Activated CD4-positive, alpha-beta T cell treated with anti-CD3 and anti-CD28 coated beads, Interleukin-2, Interleukin-4, amounts not matched to agents 100 ng/mL and 50 ng/mL, durations not matched to agents 16 hours and 8 hours (primary cell): ENCODE measurements at places on chromosomes 11 and 22.

DNA sequence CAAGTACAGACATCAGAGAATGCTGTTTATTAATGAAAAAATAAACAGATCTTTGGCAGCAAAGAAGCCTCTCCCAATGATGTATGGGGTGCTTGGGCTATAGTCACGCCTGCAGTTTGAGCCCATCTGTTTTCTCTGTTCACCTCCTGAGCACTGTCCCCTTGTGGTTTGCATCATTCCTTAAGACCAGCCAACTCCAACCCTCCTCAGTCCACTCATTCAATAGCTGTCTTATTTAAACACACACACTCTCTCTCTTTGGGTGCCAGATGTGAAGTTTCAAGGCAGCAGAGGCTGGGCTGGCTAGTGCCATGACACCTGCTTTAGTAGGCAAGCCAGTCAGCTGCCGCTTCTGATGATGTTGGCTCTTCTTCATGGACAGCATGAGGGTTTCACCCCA is 58.1 kb downstream of the POLD3 start:
- DNase-seq = no peak

DNA sequence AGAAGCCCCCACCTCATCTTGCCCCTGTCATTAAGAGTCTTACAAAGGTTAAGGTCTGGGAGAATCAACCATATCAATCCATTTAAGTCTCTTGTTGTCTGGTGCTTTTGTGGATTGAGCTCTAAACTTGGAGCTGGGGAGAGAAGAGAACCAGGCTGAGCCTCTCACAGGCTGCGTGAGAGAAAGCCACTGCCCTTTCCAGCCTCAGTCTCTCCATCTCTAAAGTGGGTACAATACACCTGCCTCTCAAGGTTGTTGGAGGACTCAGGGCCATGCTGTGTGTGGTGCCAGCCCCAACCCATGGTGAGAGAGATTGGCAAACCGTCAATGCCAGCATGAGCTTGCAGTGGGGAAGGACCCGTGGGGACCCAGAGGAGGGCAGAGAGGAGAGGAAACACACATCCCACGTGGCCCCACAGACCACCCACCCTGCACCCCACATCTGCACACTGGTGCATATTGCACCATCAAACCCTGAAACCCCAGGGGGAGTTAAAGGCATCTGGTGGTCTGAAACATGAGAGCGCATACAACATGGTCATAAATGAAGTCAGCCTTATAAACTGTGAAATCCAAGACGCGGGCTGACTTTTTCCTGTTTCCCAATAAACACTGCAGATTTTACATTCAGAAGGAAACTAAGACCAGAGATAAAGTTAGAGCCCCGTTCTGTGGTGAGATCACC is 27.5 kb upstream of the FBLN1 start:
- no peak for DNase-seq

DNA sequence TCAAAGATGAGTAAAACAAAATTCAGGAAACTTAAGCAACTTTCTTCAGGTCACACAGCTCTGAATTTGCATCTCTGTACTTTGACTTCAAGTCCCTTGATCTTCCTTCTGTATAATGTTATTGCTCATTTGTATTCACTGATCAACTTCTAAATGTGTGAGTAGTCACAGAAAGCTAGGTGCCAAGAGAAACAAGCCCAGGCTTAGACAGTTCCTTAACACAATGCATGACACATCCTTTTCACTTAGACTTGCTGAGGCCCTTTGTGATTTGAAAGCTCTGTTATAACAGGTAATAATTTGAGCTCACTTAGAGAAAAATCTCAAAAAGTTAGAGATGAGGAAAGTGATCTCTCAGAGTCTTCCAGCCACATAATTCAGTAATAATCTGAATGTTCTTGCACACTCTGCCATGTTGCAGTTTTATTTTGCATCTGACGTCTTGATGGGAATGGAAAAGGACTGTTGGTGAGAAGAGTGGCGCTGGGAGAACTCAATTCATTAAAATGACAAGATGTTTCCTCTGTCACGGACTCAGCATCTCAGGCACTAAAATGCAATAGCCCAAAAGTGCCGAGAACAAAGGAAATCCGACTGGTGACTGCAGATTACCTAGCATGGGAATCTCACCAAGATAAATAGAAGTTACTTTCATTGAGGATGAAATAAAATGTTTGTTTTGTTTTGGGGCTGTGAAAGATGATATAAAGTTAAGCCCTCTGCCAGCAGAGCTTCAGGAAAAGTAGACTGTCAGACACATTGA is 665.3 kb downstream of the OPCML start:
- DNase-seq = no peak

- no peak for DNase-seq
Observed at GRCh38 chr11:103987629-103988594, 48.5 kb upstream of the DDI1 start.

DNA sequence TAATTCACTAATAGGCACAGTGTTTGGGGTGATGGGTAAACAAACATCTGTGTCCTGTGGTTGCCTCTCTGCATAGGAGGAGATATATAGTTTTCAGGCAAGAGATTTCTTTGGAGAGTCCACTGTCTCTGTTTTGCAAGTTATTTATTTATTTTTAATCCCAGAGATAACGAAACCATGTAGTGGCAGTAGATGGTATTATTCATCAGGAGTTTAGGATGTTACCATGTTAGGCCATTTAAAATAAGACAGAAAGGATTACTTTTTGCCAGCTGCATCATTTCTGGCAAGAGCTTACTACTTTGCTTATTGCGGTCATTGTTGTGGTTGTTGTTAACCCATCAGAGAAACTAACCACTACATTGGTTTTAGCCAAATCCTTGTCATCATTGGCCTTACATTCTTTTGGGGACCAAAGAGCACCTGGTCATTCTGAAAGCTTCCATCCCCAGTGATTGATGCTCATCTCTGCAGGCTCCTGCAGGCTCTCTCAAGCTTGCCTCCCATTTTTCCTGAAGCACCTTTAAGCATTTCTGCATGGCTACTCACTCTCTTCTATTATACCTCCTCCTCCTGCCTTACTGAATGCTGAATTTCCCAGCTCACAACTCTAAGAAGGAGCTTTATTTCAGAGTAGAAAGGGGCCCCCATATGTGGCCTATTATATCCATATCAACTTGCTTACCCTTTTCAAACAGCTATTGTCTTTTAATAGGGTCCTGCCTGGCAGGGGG is 84.4 kb downstream of the CSTPP1 start:
- DNase-seq = no peak
